ENCODE measurements at places on chromosomes 5 and 9. TPM values are rescaled to one million over a fixed set of nuclear protein-coding genes. Genes with fewer than 3 reads are reported as not detected.

Gene DROSHA
- total RNA-seq, result 23.2 TPM

Gene PCDHA1
- total RNA-seq, result not detected

Gene PLPP7
- 15.7 TPM for total RNA-seq

Gene PHYHD1
- 22.2 TPM for total RNA-seq

Gene BTNL8
- not detected for total RNA-seq

Gene CAMK2A
- not detected for total RNA-seq

Gene GABRA6
- total RNA-seq, result not detected

Gene MYOZ3
- total RNA-seq, result 0.54 TPM

Gene PRRT1B
- not detected for total RNA-seq

Gene SLC6A7
- not detected for total RNA-seq

Gene OR1J2
- not detected for total RNA-seq

Gene SPEF2
- 1.1 TPM for total RNA-seq

Gene XRCC4
- total RNA-seq, result 7.5 TPM

Gene RNF180
- total RNA-seq, result 2.5 TPM

Gene ARID3C
- 0.72 TPM for total RNA-seq

Gene TAF11L5
- not detected for total RNA-seq

Gene CCDC180
- total RNA-seq, result under 0.01 TPM

Gene MYOT
- not detected for total RNA-seq

Gene MEIKIN
- not detected for total RNA-seq

Gene MZB1
- total RNA-seq, result not detected

Gene SGCD
- 3.4 TPM for total RNA-seq

Gene LMAN2
- total RNA-seq, result 328 TPM

Gene CDH9
- not detected for total RNA-seq

Gene HBEGF
- total RNA-seq, result 5.2 TPM

Gene TICAM2
- total RNA-seq, result 1.8 TPM

Gene TMEM252
- total RNA-seq, result not detected

Gene IFNA2
- total RNA-seq, result not detected

Gene GTF3C5
- 29.6 TPM for total RNA-seq

Gene C9orf50
- not detected for total RNA-seq

Gene TNFSF8
- total RNA-seq, result not detected

Gene TAF11L8
- not detected for total RNA-seq

Gene GHR
- total RNA-seq, result 5.2 TPM

Gene SPINK6
- total RNA-seq, result not detected

Gene C5orf58
- not detected for total RNA-seq

Gene HMCN2
- not detected for total RNA-seq

Gene VPS13A
- total RNA-seq, result 11.7 TPM

Gene PCDHGC5
- 0.65 TPM for total RNA-seq

Gene FOXD4
- total RNA-seq, result not detected
